Smooth muscle cell of the pulmonary artery (primary cell): ENCODE measurements at places on chromosomes 1 and 21. TPM values are rescaled to one million over a fixed set of nuclear protein-coding genes. Genes with fewer than 3 reads are reported as not detected.

Gene CSF1
- total RNA-seq = 53.5 and 61.1 TPM in 2 replicates

Gene NUDC
- 19.7 and 23.6 TPM in 2 replicates for total RNA-seq

Gene TRPM2
- total RNA-seq = under 0.01 TPM in 1 of 2 replicates, not detected in the other

Gene TMEM200B
- 4.3 and 12.2 TPM in 2 replicates for total RNA-seq

Gene FYB2
- total RNA-seq = not detected in 2 replicates

Gene CPT2
- total RNA-seq = 10.8 and 13.3 TPM in 2 replicates

Gene PTPRU
- total RNA-seq = 6.4 and 32.7 TPM in 2 replicates

Gene SFN
- 0.20 and 1.2 TPM in 2 replicates for total RNA-seq

Gene MYBPH
- 0.07 TPM in 1 of 2 replicates, not detected in the other for total RNA-seq

Gene COL6A1
- 1,943 and 3,346 TPM in 2 replicates for total RNA-seq

Gene TRIM58
- 0.07 and 0.13 TPM in 2 replicates for total RNA-seq

Gene PKLR
- total RNA-seq = under 0.01 TPM in 1 of 2 replicates, not detected in the other

Gene AVPR1B
- not detected in 2 replicates for total RNA-seq

Gene F13B
- not detected in 2 replicates for total RNA-seq

Gene DSCAM
- total RNA-seq = 0.26 TPM in 1 of 2 replicates, not detected in the other

Gene RIPK4
- 3.3 and 15.0 TPM in 2 replicates for total RNA-seq

Gene RAB3B
- total RNA-seq = 28.3 and 37.1 TPM in 2 replicates

Gene CLDN14
- 0.26 and 1.1 TPM in 2 replicates for total RNA-seq

Gene NTMT2
- total RNA-seq = not detected in 2 replicates

Gene PDC
- total RNA-seq = 0.07 TPM in 1 of 2 replicates, not detected in the other

Gene HSPG2
- total RNA-seq = 659 and 1,078 TPM in 2 replicates

Gene NR1I3
- total RNA-seq = not detected in 2 replicates

Gene GRIK1
- 0.07 TPM in 1 of 2 replicates, not detected in the other for total RNA-seq

Gene LMX1A
- total RNA-seq = not detected in 2 replicates

Gene SPRR3
- not detected in 2 replicates for total RNA-seq

Gene ATP1A4
- not detected in 2 replicates for total RNA-seq

Gene PADI3
- total RNA-seq = not detected in 2 replicates

Gene PGBD5
- total RNA-seq = 0.17 and 0.20 TPM in 2 replicates

Gene GPR37L1
- 0.03 TPM in 1 of 2 replicates, not detected in the other for total RNA-seq

Gene RNF186
- not detected in 2 replicates for total RNA-seq

Gene SOX13
- total RNA-seq = 7.6 and 7.9 TPM in 2 replicates

Gene TLR5
- total RNA-seq = 0.26 and 0.36 TPM in 2 replicates

Gene PTGFRN
- total RNA-seq = 66.7 and 108 TPM in 2 replicates
